Neural progenitor cell (in vitro differentiated cells): ENCODE measurements at places on chromosomes 3 and 15.

- no peak for DNase-seq
Observed at GRCh38 chr3:167859610-167860009, 124.1 kb downstream of the SERPINI1 start.

GRCh38 chr3:186966406-186966805 is 36.1 kb downstream of the ST6GAL1 start:
- no peak for DNase-seq

DNA sequence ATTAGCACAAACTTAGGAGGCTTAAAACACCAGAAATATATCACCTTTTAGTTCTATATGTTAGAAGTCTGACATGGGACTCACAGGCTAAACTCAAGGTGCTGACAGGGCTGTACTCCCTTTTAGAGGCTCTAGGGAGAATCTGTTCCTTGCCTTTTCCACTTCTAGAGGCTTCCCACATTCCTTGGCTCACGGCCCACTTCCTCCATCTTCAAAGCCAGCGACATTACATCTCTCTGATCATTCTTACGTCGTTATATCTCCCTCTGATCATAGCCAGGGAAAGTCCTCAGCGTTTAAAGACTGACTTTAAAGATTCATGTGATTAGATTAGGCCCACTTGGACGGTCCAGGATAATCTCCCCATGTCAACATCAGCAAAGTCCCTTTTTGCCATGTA is 166.3 kb downstream of the GREM1 start:
- DNase-seq, result no peak

GRCh38 chr3:56775838-56776555 is 25.8 kb downstream of the ARHGEF3 start:
- no peak for DNase-seq

- DNase-seq, result no peak
Observed at GRCh38 chr15:25664761-25665160, 198.4 kb downstream of the ATP10A start.

DNA sequence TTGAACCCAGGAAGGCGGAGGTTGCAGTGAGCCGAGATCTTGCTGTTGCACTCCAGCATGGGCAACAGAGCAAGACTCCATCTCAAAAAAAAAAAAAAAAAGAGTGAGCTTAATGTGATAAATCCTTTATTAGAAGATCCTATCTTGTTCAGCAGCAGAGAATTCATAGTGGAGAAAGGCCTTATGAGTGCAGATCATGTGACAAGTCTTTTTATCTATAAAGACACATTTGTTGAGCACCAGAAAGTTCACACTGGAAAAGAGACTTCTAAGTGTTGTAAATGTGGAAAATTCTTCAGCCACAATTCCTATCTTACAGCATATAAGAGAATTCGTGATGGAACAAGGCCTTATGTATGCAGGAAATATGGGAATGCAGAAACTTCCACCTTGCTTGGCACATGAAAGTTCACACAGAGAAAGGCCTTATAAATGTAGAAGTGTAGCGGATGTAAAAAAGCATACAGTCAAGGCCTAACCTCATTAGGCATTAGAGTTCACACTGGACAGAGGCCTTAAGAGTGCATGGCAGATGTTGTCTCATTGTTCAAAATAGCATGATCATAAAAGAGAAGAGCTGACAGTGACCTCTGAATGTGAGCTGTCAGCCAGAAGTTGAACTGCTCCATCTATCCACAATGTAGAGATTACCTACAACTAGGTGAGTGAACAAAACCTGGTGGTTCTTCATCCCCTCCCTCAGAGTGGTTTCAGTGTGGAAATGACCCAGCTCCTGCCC is 16.7 kb downstream of the ADAM10 start:
- DNase-seq, result no peak

DNA sequence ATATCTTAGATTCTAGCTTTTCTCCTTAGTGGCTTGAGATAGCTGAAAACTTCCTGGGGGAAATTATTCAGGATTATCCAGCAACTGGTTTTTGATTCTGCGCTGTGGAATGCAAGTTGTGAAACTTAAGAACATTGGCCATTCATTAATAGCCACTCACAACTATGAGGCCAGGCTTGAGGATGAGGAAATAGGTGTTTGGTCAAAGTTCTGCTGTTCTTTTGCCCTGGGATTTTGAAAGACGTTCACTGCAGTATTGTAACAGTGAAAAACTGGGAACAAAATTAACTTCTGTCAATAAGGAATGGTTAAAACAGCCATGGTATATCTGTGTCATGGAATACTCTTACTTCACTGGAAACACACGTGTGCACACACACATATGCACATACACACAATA is 44.1 kb downstream of the CTXND1 start:
- DNase-seq, result no peak

DNA sequence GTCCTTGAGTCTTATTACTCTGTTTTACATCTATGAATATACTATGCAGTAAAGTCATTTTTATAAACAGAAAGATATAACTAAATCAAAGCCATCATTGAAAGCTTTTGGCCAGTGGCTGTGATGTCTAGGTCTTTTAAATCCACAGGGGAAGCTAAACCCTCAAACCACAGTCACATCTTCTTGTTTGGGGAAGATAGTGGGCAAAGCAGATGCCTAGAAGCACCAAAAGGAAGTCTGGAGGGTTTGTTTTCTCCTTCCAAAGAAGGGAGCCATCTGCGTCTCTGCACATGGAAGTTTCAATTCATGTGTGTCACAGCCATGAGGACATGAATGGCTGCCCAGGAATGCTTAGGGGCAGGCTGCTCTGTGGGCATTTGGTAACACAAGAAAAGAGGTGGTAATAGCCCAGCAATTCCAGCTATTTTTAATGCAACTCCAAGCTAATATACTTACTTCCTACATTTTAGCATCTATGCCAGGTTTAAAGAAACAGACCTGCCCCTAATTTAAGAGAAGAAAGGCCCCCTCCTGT is 322.2 kb downstream of the SLC9A9 start:
- peak; percentile 11 for DNase-seq

GRCh38 chr3:46719044-46719565 is 1.4 kb upstream of the PRSS50 start:
- DNase-seq, result no peak

DNA sequence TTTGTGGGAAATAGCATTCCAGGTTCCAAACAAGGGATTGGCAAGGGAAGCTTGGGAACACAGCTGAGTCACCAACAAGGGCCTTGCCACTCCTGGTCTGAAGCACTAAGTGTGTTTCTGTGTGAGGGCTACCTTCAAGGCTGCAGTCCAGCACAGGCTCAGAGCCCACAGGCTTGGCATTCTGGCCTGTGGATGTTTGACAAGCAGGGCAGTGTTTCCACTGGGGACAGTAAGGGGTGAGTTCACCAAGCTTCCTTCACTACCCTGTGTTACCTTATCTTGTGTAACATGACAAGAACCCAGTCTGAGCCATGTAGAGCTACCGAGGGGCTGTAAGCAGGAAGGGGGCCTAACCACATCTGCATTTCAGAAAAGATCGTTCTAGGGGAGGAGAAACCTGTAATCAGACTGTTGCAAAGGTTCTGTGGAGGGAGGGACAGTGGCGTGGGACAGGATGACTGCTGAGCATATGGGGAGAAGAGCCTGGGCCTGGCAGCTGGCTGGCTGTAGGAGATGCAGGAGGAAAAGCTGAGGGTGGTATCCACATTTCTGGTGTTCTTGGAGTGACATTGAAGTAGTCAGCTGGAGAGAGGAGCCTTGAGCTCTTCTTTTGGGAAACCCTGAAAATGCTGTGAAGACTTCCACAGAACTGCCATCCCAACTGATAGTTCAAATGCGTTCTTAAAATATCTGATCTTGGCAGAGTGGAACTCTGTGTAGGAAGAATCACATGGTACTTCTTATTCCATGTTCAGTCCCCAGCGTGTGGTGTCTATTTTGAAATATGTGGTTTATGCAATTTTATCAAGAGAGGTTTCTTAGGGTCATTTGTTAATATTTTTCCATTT is 61.3 kb downstream of the CTDSPL start:
- DNase-seq, result no peak

GRCh38 chr3:129553171-129553570 is 10.2 kb downstream of the H1-8 start:
- no peak for DNase-seq

- DNase-seq, result peak; percentile 56
Observed at GRCh38 chr15:78243491-78243941, 9.2 kb upstream of the ACSBG1 start.

GRCh38 chr3:86562090-86562489 is 428.9 kb downstream of the VGLL3 start:
- DNase-seq, result no peak

GRCh38 chr15:80155001-80155377 is 2.2 kb downstream of the FAH start:
- DNase-seq, result no peak

- DNase-seq, result no peak
Observed at GRCh38 chr3:138806376-138807080, 28.2 kb downstream of the PIK3CB start.

GRCh38 chr15:49235446-49236124 is 65.5 kb downstream of the GALK2 start:
- peak; percentile 79 for DNase-seq

- DNase-seq, result peak; percentile 96
Observed at GRCh38 chr3:194687638-194688199, 2.0 kb downstream of the FAM43A start.

GRCh38 chr3:196800742-196801434 is 61.2 kb downstream of the PAK2 start:
- DNase-seq, result no peak

GRCh38 chr3:28076246-28076645 is 165.2 kb upstream of the CMC1 start:
- DNase-seq, result no peak

DNA sequence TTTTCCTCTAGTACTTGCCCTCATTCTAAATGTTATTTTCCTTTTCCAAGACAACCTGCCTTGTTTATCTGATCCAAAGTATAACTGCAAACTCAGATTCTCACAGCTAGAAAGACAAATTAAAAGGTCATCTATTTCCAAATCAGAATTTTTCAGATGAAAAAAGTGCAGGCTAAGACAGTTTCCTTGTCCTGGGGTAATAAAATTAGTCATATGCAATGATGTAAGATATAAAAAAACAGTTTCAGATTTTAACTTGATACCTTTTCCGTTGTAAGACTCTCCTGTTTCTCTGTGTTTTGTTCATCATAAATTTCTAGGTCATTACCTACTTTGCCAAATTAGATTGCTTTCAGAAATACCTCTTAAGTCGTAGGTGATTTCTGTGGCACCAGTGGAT is 238.4 kb upstream of the PEX5L start:
- DNase-seq, result no peak

DNA sequence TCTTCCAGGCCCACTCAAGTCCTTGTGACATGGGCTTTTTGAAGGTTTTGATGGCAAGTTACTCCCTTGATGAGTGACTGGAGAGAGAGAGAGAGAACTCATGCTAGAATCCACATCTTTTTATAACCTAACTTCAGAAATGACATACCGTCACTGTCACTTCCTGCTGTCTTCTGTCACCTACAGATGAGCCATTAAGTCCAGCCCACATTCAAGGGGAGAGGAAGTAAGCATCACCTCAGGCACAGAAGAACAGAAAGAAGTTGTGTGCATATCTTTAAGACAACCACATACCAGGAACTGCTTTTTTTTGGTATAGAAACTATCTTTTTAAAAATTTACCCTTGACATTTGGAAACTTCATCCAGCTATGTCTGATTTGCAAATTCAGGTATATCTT is 16.6 kb upstream of the TXNRD3 start:
- DNase-seq, result no peak

- DNase-seq, result no peak
Observed at GRCh38 chr3:112579232-112579631, 17.4 kb downstream of the SLC35A5 start.

GRCh38 chr15:87739866-87740265 is 516.7 kb downstream of the NTRK3 start:
- DNase-seq, result no peak

DNA sequence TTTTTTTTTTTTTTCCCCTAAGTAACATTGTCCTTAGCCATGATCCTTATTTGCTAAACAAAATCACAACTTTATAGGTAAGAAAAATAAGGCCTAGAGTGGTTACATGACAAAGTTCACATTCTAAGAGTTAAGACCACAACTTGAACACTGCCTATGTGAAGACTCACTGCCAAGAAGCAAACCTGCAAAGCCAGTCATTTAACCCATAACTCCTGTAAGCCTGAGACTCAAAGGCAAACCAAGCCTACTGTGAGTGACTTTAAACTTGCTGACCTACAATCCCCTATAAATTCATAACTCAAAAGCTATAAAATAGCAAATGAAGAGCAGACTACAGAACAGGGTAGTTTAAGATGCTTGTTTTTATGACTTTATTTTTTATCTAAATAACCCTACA is 12.9 kb upstream of the ANKRD28 start:
- DNase-seq, result no peak

- DNase-seq, result peak; percentile 76
Observed at GRCh38 chr15:42084465-42085235, 9.7 kb downstream of the PLA2G4D start.

DNA sequence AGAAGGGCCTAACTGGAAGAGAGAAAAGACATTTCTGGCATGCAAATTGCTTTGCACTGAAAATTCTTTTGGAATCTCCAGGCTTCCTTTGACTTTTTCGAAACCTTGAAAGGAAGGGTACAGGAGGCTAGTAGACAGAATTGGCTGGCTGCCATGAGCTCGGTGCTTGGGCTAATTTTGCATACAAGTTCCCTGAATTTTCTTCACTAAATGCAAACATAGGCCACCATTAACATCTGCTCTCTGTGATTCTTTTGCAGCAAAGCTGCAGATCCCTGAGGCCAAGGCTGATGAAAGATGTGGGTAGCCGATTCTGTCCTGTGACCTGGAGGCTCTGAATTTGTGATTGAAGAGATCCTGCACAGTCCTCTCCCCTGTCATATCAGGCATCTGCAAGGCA is 247.8 kb upstream of the MCTP2 start:
- DNase-seq, result no peak

DNA sequence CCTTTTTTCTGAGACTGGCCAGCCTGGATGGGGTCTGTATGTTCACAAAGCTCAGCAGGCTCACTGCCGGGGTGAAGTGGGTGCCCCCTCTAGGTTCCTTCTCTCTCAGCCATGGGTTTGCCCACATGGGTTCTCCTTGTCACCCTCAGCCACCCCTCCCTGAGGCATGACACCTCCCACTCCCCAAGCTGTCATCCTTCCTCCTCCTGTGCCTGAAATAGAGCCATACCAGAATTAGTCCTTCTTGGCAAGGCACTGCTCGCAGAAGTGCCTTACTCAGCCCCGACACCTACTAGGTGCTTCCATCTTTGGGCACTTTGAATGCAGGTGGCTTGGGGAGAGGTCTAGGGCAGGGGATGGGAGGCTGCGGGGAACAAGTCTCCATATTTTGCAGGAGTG is 62.9 kb upstream of the SEC13 start:
- DNase-seq, result no peak
